Gastrocnemius medialis (tissue), 4 donors: ENCODE measurements at places on chromosomes 12 and 14. TPM values are rescaled to one million over a fixed set of nuclear protein-coding genes. Genes with fewer than 3 reads are reported as not detected.

The GCH1 gene
- 1.2 TPM for total RNA-seq

DNA sequence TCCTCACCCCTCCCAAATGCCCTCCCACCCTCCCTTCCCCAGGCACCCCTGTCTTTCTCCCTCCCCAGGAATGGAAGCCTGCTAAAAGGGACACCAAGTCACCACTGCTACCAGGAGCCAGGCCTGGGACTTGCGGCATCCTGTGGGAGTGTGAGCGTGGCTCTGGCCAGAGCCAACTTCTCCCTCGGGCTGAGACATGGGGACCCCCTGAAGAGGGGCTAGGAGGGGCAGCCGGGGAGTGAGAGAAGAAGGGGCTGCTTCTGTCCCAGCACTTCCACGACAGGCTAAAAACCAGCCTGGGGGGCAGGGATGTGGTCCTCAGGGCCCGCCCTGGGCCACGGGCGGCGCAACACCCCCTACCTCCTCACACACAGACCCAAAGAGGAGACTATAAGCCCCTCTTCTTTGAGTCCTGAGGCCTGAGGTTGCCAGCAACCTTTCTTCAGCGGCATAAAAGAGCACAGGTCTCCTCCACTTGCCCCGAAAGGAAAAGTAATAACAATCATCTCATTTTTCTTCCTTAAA lies 278.9 kb downstream of the DPF3 start:
- DNase-seq: no peak

- no peak for DNase-seq
These were observed 220.3 kb downstream of the NELL2 start for GRCh38 chr12:44655846-44656245.

DNA sequence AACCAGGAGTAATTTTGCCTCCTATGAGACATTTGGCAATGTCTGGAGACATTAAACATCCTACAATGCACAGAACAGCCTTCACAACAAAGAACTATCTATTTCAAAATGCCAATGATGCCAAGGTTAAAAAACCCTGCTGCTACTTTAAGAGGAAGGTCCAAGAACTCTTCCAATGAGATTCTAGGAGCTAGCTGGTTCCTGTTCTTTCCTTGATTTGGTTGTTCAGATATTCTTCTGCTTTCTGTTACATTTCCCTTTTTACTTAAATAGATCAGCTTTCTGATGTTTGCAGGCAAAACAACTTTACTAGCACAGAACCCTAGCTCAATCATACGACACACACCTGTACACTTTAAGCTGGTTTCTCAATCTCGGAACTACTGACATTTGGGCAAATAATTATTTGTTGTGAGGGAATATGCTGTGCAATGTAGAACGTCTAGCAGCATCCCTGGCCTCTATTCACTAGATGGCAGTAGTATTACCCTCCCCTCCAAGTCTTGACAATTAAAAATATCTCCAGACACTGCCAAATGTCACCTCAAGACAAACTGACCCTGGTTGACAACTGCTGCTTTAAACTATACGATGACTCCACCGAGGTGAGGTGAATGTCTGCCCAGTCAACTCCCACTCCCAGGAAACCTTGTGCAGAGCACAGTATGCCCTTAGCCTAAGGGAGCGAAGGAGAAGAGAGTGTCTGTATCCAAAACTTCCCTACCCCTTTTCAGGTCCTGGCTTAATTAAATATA lies 4.4 kb downstream of the BLTP3B start:
- no peak for DNase-seq

DNA sequence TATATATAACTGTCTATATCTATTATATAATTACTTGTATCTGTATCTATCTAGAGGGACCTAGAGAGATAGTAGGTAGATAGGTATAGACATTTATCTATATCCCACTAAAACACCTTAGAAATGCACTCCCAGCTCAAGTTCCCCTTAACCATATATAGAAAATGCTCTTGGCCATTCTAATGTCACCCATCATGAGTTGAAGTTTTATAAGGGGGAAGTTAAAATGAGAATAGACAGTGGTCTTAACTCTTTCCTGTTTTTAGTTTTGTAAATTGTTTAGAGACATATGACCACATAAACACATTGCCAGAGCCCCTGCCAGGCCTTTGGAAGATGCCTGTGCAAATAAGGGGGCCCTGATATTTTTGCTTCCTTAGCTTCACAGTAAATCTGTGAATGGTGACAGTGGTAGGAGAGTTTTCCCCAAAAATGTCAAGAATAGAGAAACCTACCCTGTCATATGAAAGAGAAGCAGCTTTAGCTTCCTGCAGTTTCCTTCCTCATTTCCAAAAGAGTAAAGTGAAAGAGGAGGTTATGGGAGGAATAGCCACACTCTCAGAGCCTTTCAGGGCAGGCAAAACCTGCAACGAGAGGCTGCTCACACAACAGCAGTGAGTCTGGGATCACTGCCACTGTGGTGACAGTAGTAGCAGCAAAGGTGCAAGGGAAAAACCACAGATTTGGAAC lies 45.5 kb downstream of the MGST1 start:
- DNase-seq: no peak

DNA sequence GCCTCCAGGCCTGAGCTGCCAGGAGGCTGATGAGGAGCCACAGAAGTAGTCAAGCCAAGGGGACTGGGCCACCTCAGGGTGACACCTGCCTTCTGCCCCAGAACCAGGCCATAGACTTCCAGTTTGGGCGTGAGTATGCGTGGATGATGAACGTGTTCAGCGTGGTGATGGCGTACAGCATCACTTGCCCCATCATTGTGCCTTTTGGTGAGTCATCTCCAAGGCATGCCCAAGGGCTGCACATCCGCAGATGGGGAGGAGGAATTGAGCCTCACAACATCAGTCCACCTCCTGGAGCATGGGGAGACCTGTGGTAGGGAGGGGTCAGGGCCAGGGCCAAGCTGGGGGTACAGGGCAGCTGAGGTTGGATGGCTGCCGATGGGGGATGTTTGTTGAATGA lies 22.3 kb downstream of the NGB start:
- no peak for DNase-seq
